ENCODE measurements at places on chromosomes 6 and 20.

DNA sequence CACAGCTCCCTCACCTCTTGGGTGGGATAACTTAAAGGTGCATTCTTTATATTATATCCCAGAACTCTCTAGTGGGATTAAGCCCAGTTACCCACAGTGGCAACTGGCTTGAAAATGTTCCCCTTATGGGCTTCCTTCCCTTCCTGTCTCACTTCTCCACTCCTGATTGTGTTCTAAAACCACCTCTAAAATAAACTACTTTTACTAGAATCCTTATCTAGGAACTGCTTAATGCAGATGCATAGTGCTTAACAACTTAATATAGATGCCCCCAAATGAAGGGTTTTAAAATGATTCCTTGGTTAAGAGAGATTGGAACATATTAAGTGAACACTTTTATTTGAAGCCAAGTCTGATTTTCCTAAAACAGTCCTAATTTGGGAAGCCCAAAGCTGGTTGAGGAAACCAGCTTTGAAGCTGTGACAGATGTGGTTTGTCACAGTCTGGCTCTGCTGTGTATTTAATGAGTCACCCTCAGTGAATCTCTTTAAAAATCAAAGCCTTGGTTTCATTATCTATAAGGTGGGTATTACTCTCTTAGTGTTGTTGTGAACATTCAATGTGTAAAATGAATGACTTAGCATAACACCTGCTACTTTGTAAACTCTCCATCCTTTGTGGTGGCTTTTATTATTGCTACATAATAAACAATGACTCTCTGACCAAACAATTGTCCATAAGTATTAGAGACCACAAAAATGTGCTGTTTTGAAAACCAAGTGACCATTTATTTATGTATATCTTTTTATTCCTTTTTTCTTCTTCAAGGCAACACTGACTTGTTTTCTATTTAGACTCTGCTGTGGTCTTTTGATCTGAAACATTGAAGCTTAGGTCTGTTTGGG is 24.4 kb downstream of the PLCB1 start:
- DNase-seq: no peak

DNA sequence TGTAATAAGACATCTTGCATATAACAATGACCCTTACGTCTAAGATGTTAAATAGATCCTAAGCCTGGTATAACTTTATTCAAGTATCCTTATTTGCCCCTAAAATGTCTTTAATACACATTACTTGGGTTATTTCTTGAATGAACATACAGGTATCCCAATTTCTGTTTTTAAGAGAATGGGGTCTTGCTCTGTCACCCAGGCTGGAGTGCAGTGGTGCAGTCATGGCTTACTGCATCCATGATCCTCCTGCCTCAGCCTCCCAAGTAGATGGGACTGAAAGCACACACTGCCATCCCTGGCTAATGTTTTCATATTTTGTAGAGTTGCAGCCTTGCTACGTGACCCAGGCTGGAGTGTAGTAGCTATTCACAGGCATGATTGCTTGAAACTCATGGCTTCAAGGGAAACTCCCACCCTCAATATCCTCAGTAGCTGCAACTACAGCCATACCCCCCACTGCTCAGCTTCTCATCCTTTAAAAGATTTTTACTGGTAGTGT is 10.4 kb upstream of the ZNFX1 start:
- no peak for DNase-seq

DNA sequence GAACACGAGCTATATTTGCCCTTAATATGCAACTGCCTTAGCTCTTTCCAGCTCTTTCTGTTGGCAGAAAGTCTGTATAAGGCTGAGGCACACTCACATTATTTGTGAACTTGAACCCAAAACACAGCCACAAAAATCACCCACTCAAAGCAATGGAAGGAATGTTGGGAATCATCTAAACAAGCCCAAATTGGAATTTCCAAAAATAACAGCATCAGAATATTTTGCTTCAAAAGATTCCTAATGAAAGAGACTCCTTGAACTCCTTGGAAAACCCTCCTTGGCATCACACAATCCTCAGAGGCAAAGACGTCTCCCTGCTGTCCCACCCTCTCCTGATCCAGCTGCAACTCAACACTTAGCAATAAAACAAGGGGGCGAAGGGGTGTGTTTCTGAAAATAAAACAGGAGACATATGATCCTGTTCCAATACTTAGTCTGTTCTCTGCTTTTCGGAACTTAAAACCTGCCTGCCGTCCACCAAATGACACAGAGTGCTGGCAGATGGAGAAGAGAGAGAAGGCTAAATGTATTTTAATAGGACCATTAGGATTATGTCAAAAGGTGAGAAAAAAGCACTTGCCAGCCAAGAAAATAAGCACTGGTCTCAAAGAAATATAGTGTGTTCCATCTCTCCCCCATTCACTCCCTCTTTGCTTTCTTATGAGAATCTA is 320.7 kb upstream of the JARID2 start:
- DNase-seq: no peak

DNA sequence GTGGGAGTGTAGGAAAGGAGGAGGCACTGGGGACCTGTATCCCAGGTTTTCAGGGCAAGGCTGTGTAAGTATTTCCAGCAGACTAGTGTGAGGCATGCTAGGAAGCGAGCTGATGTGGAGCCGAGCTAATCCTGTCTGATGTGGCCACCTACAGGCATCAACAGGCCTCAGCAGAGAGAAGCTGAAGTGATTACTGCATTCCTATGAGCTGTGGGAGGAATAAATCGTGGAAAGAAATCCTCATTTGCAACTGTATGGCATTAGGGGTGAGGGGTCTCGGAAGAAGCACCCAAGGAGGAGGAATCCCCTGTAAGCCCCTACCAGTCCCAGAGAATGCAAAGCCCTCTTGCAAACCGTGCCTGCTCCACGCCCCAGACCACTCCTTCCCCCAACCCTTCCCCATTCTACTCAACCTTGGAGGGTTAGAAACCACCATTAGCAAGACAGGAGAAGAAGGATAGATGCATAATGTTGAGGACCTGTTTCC is 41.6 kb downstream of the C6orf15 start:
- no peak for DNase-seq

GRCh38 chr20:62628691-62629090 is 13.6 kb upstream of the SLCO4A1 start:
- no peak for DNase-seq

DNA sequence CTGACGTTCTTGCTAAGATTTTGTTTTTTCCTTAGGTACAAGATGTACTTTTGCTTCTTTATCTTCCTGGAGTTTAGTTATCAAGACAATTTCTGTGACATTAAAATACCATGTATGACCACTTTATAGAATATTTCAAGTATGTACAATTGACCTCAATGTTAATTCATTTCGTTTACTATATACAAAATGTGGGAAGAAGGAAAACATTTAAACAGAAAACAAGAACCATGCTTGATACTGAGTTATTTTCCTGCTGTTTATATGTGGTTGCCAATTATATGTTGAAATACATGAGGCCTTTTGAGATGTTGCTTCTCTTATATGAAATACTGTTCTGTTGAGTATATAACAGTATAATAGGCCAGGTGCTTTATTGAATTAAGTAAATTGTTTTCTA is 184.3 kb downstream of the JARID2 start:
- DNase-seq: no peak

GRCh38 chr6:158038291-158039177 is 56.9 kb downstream of the SYNJ2 start:
- no peak for DNase-seq

GRCh38 chr6:14100138-14100537 is 17.4 kb upstream of the CD83 start:
- no peak for DNase-seq

DNA sequence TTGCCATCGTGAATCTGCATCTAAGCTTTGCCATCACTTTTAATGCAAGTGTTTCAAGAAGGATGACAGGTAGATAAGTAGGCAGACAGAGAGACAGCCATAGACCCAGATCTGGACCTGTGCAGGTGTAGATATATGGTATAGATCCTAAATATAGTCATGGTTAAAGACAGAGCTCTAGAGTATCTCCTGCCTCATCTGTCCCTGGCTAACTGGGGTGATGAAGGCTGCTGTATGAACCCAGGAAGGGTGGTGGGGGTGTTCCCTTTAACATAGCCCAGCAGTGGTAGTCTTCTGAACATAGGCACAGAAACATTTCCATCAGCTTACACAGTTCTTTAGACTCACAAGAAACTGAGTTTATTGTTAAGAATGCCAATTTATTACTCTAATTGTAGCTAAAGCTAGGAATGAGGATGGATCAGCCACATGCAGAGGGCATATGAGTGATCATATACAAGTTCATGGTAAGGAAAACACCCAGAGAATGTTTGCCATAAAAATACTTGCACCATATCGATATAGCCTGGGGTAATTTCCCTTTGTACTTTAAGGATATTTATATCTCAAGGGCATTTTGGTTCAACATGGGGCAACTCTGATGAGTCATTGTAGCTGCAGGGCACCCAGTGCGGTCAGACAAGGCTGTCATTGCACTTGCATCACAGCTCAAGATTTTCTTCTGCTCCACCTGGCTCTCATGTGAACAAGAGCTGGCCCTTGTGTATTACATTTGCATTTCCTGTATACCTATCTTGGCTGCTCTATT is 587.2 kb downstream of the EPM2A start:
- no peak for DNase-seq

DNA sequence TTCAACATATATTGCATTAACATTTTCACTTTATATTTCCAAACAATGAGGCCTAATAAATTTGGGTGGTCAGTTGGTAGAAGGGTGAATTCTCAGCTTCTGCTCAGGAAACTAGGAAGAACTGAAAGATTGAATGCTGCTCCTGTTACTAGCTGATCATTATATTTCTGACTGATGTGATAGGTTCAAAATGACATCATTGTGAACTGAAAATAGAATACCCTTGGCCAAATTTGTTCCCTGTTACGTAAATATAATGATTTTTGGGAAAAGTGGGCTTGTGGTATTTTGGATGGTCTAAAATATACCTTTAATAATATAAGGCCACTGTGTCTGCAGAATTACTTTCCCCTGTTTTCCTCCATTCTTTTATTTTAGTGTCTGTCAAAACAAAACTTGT is 2.8 kb downstream of the UST start:
- DNase-seq: no peak

GRCh38 chr6:167442796-167443680 is 118.2 kb downstream of the TTLL2 start:
- DNase-seq: no peak

DNA sequence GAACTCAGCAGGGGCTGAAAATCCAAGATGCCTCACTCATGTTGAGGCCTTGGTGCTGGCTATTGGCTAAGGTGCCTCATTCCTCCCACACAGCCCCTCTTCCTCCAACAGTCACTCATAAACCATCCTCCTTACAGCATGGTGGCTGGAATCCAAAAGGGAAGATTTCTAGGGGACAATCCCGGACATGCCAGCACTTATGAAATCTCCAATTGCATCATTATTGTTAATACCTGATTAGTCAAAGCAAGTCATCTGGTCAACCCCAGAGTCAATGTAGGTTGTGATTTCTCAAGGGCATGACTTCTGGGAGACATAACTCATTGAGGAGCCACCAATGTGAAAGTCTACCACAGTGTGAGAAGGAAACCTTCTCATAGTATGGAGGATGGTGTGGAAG is 506.6 kb upstream of the NOX3 start:
- no peak for DNase-seq

GRCh38 chr20:36102809-36103596 is 51.5 kb upstream of the EPB41L1 start:
- DNase-seq: no peak

DNA sequence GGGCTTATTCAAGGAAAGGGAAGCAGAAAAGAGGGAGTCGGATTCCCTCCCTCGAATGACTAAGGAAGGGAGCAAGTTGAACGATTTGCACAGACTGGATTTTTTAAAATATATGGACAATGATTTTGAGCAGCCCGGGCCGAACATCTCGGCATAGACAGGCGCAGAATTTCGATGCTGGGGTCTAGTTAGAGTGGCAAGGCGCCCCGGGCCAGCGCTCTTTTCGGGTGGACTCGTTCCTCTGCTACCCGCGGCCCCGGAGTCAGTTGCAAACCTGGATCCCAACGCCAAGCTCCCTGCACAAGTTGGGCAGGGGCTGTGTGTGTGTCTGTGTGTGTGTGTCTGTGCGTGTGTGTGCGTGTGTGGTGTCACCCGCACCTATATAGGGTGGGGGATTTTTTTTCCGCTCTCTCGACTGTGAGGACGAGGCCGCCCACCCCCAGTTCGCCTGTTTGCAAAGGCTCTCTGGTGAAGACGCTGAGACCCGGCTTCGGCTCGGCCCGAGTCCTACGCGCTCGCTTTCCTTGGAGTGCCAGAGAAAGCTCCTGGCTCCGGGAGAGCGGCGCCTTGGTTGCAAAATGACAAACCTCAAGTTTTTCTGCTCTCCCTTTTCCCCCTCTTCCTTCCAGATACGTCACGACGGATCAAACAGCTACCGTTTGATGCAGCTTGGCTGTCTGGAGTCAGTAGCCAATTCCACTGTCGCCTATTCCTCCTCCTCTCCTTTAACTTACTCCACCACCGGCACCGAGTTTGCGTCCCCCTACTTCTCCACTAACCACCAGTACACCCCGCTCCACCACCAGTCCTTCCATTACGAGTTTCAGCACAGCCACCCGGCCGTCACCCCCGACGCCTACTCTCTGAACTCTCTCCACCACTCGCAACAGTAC is 1.4 kb downstream of the TFAP2D start:
- no peak for DNase-seq

DNA sequence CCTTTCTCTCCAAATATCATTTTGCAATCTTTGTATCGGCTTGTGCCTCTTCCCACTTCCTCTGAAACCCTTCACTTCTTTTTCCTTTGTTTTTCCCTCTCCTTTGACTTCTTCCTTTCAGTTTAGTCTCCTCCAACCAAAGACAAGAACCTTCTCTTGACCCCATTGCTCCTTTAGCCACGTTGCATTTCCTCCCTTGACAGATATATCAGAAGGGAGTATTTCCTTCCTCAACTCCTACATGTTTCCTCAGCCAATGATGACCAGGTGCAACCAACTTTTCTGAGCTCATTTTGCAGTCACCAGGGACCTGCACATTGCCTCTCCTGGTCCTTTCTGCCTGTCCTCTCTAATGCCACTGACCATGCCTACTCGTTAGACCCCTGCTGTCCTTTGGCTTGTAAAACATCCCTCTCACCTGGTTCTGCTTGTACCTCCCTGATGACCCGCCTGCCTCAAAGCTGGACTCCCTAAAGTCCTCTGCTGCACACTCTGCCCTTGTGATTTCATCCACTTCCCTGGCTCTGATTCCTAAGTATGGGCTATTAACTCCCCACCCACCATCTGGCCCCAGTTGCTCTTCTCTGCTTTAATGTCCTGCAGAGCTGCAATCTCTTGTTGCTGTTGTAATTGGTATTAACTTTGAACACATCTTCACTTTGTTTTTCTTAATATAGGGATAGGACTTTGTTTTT is 27.4 kb downstream of the SLC22A16 start:
- DNase-seq: no peak

GRCh38 chr20:25291432-25292133 is 43.7 kb downstream of the PYGB start:
- DNase-seq: no peak
